ENCODE measurements at places on chromosomes 5 and 9.

DNA sequence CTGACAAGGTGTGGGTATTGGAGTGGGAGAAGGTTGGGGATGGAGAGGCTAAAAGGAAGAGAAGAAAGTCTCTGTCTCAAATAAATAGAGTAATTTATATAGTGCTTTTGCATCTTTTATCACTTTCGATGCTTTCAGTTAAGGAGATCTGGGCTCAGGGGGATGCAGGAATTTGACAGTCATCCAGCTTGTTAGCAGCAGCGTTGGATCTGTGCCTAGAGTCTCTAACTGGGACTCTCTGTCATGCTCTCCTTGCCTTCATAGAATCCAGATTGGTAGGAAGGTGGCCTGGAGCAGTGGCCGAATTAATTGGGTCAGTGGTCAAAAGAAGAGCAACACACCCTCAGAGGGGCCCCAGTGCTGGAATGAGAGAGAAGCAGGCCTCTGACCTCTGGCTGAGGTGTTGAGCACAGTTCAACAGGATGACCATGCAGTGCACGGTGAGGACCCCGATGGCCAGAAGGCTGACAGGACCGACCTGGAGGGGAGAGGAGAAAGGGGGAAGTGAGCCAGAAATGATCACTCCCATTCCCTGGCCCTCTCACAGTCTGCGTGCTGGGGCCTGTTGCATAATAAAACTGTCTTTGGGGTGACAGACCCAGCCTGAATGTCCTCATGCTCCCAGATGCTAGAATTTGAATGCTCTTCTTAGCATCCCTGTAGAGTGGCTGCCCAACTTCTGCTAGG lies 7.6 kb downstream of the SLC36A3 start:
- DNase-seq: no peak

GRCh38 chr9:2060424-2060823 lies 45.3 kb downstream of the SMARCA2 start:
- DNase-seq: no peak

DNA sequence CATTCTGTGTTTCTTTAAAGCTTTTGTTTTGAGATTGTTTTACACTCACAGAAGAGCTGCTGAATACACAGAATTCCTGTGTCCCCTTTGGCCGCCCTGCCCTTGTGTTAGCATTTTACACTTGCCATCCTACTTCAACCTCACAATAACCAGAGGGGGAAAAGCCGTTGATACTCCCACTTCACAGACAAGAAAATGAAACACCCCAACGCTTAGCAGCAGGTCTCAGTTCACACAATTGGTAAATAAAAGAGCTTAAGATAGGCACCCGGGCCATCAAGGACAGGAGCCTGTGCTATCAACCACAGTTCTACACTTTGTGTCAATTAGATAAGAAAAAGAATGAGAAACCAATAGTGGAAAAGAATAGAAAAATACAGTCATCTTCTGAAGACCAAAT lies 178.0 kb downstream of the SYK start:
- no peak for DNase-seq

DNA sequence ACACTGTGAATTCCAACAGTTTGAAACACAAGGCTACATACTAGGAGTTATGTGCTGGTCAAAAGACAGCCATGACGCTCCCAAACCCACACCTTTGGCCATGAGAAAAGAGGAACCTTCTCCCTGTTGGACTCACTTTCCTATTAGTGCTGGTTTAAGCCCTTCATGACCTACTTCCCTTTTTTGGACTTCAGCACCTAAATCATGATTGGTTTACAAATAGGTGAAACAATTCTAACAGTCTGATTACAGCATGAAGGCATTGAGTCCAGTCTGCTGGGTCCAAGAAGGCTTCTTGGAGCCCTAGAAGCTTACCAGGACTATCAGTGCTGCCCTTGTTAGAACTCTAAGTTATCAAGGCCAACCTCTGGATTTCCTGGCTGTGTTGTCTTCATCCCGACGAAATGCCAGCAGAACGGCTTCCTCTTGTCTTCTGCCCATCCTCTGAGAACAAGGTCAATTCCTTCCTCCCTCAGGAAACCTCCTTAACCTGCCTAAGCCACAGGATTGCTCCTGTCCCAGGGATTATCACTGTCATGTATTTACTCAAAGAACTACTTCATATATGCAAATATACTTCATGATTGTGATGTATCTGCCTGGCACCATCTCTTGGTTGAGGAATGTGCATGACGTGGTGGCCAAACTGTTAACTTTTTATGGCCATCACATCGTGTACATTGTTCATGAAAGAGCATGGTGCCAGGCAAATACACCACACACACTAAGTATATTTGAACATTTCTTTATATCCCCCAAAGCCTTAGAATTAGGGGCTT lies 83.6 kb downstream of the ANKH start:
- DNase-seq: no peak

GRCh38 chr5:33579789-33580188 lies 139.0 kb downstream of the TARS1 start:
- no peak for DNase-seq

- DNase-seq: no peak
These were observed 979.1 kb upstream of the CTNND2 start for GRCh38 chr5:12883395-12883794.

GRCh38 chr5:66339896-66340295 lies 195.8 kb downstream of the SREK1 start:
- DNase-seq: no peak

GRCh38 chr5:79224286-79224984 lies 11.5 kb upstream of the JMY start:
- no peak for DNase-seq

DNA sequence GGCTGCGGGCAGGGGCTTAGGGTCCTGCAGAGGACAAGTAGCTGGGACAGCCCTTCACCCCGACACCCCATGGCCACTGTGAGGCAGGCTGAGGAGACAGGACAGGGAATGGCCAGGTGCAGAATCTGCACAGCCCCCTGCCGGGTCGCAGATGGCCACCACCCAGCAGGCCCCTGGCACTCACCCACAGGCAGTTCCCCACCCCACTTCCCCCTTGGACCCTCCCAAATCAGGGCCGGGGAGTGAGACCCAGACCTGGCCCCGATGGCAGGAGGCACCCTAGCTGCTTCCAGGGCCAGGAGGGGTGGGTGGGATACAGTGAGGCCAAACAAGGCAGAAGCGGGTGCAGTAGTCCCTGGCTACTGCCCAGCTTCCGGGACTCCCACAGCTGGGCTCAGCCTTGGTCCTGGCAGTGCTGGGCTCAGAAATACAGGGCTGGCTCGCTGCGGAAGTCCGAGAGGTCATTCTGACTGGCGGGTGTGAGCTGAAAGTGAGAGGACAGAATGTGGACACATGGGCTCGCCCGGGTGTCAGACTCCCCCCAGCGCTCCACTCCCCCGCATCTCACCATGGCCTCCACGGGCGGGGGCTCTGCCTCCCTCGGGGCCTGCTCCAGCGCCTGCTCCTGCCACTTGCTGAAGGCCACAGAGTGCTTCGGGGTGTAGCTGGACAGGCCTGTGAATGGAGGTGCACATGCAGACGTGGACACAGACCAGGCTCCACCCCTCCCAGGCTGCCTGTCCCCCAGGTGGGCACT lies 3.4 kb downstream of the SSNA1 start:
- no peak for DNase-seq

DNA sequence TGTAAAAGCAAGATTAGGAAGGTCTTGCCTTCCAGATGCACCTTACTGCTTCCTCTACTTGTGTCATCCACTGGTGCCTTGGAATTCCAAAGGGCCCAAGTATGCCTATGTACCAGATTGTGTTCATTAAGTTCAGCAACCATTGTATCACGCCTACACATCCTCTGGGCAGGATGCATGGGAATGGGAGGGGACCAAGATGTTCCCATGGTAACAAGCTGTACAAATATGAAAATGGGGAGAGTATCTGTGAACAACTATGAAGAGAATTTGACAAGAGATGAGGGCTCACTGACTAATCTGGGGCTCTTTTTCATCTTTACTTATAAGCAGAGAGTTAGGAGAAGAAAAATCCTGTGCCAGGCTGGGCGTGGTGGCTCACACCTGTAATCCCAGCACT lies 137.8 kb upstream of the MAP1B start:
- DNase-seq: no peak

DNA sequence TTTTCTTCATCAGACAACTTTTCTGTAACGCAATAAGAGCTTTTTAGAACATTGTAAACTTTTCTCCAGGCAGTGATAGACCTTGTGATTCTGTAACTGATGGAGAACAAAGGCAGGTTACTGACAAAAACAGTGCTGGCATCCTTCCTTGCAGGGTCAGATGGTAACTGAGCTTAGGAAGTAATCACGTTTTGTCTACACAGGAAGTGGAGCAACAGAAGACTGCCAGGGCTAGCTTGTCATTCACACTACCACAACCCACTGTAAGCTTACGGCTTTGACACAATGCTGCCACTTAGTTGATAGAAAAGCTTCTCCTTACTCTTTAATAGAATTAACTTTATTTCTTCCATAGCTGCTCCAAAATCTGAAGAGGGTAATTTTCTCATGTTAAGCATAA lies 46.8 kb downstream of the FBN2 start:
- DNase-seq: no peak

- DNase-seq: no peak
These were observed 99.4 kb downstream of the DRD1 start for GRCh38 chr5:175344331-175345195.

Data from iPS-NIHi11 (cell line).